ENCODE measurements at places on chromosomes 5 and 9.
A peak's percentile ranks its signal among the peaks of the same experiment; 100 is the strongest.

- DNase-seq: no peak
These were observed 1234.8 kb upstream of the C9orf72 start for GRCh38 chr9:28808042-28808441.

GRCh38 chr9:106019702-106020101 is 325.4 kb downstream of the TMEM38B start:
- no peak for DNase-seq

DNA sequence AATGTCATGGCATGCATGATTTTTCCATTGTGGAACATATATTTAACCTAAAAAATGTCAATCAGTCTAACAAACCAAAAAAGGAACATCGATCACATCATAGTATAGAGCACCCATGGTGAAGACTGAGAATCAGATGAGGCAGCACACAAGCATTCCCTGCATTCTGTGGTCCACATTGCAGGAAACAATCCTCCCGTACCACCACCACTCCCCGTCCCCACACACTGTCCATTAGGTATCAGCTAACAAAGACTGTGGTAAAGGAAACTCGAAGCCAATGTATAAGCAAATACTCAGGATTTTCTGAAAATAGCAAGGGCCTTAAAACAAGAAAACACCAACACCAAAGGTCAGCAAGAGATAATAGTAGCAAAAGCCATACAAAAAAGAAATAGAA is 1104.4 kb upstream of the SEMA6A start:
- DNase-seq: no peak

- peak; percentile 81 for DNase-seq
These were observed at the start of gene MXD3 for GRCh38 chr5:177311723-177312648. Gene MXD3, minus strand, starts transcription at chr5:177311898. Its CDS starts 68 bp downstream, at chr5:177311830.

- no peak for DNase-seq
These were observed 11.7 kb upstream of the SNCAIP start for GRCh38 chr5:122300374-122300773.

- DNase-seq: no peak
These were observed 238.9 kb downstream of the HSPA4 start for GRCh38 chr5:133290669-133291240.

All from CMK (cell line).